ENCODE measurements at places on chromosomes 1 and 21.

DNA sequence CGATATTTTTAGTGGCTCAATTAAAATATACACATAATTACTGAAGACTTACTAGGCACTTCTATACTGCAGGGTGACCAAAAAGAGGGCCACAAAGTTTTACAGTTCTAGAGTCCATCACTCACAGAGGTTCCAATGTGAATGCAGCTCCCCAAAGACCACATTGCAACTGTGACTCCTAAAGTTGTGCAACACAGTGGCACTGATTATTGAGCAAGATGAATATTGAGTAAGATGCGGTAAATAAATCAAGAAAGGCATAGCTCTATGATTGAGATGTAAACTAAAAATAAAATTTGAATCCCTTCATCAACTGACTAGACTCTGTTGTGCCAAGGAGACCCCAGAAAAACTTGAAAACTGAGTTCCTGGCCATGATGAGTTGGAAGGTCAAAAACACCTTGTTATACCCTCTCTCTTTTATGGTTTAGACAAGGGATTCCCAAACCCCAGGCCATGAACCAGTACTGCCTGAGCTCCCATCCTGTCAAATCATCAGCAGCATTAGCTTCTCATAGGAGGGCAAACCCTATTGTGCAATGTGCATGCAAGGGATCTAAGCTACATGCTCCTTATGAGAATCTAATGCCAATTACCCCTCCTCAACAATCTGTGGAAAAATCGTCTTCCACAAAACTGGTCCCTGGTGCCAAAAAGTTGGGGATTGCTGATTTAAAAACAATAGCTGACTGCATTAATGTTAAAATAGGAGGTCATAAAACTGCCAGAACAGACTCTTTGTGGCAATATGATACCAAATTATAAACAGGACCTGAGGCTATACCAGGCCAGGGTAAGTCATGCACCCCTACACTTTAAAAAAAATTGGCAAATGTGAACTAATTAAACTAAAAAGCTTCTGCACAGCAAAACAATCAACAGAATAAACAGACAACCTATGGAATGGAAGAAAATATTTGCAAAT lies 94.3 kb downstream of the ADGRL4 start:
- no peaks in the 10 kb centered on the region for H3K27me3 ChIP-seq
- H3K36me3 ChIP-seq, result no peaks in the 10 kb centered on the region
- no peak overlapping the region for H3K27ac ChIP-seq
- DNase-seq, result no peak

- DNase-seq, result no peak
- H3K27me3 ChIP-seq, result no peaks in the 10 kb centered on the region
- H3K27ac ChIP-seq, result no peak overlapping the region
- no peaks in the 10 kb centered on the region for H3K4me1 ChIP-seq
- H3K36me3 ChIP-seq, result no peaks in the 10 kb centered on the region
These were observed 27.6 kb downstream of the GPR88 start for GRCh38 chr1:100565533-100565932.

DNA sequence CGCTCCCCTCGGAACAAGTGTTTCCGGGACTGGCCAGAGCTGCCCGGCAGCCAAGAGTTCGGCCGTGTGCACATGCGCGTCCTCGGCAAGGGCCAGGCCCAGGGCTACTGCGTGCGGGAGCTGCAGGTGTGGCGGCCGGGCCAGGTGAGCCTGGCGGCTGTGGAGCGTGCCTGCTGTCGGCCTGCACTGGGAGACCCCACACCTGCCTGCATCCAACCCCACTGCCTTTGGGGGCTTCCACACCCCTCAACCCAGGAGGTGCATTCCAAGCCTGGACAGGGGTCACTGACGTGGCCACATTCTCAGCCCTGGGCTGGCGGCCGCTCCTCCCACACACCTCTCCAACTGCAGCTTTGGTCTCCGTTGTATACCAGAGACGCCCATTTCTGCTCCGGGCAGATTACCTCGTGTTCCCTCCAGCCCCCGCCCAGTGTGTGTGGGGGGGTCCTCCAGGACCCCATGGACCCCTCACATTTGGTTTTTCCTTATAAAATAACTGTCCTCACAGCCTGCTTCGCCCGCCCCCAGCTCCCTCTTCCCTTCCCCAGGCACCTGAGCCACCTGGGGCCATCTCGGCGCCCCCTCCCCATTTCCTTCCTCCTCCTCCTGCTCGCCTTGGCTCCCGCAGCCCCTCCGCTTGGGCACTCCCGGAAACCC lies 6.1 kb downstream of the RNF223 start:
- no peaks in the 10 kb centered on the region for H3K27me3 ChIP-seq
- H3K4me1 ChIP-seq, result no peaks in the 10 kb centered on the region
- DNase-seq, result no peak
- no peak overlapping the region for H3K4me3 ChIP-seq
- no peak overlapping the region for H3K27ac ChIP-seq
- no peaks in the 10 kb centered on the region for H3K36me3 ChIP-seq

DNA sequence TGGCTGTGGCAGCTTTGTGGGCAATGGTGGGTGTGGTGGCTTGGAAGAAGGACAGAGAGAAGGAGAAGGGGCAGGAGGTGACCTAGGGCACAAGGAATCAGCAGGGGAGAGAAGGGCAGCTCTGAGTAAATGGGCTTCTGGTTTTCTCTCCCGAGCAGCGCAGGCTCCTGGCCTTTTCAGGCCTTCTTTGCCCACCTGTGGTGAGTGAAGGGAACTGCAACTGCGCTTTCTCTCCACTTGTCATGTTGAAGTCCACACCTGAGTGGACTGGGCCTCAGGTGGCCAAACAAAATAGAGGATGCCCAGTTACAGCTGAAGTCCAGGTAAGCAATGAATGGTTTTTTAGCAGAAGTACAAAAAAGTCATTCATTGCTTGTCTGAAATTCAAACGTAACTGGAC lies 29.4 kb upstream of the KCNA10 start:
- no peaks in the 10 kb centered on the region for H3K4me1 ChIP-seq
- H3K27me3 ChIP-seq, result no peaks in the 10 kb centered on the region
- peak; percentile 65 for DNase-seq
- no peak overlapping the region for H3K4me3 ChIP-seq
- H3K27ac ChIP-seq, result no peak overlapping the region

- H3K27ac ChIP-seq, result no peak overlapping the region
- no peaks in the 10 kb centered on the region for H3K27me3 ChIP-seq
- H3K36me3 ChIP-seq, result peaks cover 2% of the 10 kb centered on the region
- no peaks in the 10 kb centered on the region for H3K4me1 ChIP-seq
These were observed 11.7 kb upstream of the BNIPL start for GRCh38 chr1:151024540-151025146.

GRCh38 chr1:213380865-213381264 lies 329.8 kb downstream of the RPS6KC1 start:
- H3K4me1 ChIP-seq, result peaks cover 5% of the 10 kb centered on the region
- no peak overlapping the region for H3K4me3 ChIP-seq
- H3K27me3 ChIP-seq, result no peaks in the 10 kb centered on the region
- DNase-seq, result no peak
- no peaks in the 10 kb centered on the region for H3K36me3 ChIP-seq

GRCh38 chr1:234768569-234769283 lies 158.7 kb upstream of the IRF2BP2 start:
- H3K4me1 ChIP-seq, result peaks cover 5% of the 10 kb centered on the region
- no peaks in the 10 kb centered on the region for H3K36me3 ChIP-seq
- H3K27ac ChIP-seq, result no peak overlapping the region
- H3K27me3 ChIP-seq, result no peaks in the 10 kb centered on the region
- no peak for DNase-seq
- no peak overlapping the region for H3K4me3 ChIP-seq

DNA sequence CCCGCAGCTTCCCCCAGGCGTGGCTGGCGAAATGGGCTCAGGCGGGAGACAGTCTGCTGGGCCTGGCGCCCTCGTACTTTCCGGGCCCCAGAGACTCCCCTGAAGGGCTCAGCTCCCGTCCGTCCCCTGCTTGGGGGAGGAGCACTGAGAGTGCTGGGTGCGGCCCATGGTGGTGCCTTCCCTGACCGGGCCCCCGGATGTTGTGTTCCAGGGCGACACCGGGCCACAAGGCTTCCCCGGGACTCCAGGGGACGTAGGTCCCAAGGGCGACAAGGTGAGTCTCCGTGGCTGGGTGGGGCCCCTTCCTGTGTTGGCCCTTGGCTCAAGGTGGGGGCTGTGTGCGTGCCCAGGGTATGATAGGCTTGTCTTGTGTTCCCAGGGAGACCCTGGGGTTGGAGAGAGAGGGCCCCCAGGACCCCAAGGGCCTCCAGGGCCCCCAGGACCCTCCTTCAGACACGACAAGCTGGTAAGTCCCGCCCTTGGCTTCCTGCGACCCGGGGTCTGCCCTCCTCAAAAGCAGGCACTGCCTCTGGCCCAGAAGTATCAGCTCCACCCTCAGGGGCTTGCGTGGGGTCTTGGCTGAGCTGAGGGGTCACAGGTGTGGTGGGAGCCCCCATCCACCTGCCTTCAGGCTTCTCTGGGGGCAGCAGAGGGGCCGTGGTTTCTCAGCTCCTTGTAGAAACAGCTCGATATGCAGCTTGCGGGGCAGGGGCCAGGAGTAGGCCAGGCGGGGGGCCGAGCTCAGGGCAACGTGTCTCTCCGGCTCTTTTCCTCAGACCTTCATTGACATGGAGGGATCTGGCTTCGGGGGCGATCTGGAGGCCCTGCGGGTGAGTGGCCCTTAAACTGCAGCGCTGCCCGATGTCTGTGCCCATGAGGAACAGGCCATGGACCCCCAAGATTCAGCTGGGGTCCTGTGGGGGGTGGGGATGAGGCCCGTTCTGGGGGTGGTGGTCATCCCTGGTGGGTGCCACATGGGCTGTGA lies 62.3 kb downstream of the SLC19A1 start:
- no peak overlapping the region for H3K27ac ChIP-seq
- peaks cover 12% of the 10 kb centered on the region for H3K36me3 ChIP-seq
- no peak for DNase-seq
- no peak overlapping the region for H3K4me3 ChIP-seq
- H3K27me3 ChIP-seq, result no peaks in the 10 kb centered on the region

DNA sequence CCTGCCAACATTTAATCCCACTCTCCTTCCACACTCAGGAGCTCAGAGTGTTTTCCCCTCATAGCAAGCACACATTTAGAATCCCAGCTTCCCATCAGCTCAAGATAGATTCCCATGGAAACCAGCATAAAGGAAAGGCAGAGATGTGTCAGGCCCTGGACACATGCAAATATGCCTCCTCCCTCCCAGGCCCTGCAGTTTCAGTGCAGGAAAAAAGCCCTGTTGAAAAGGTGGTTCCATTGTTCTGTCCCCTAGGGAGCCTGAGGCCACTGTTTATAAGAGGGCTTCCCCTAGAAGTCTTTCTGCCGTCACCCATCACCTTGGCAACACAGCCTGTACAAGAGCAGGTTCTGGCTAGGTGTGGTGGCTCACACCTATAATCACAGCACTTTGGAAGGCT lies 3.6 kb downstream of the CACNA1S start:
- no peak overlapping the region for H3K27ac ChIP-seq

- H3K4me3 ChIP-seq, result no peak overlapping the region
- H3K27ac ChIP-seq, result no peak overlapping the region
- H3K4me1 ChIP-seq, result no peaks in the 10 kb centered on the region
- DNase-seq, result no peak
These were observed 54.1 kb downstream of the KCNJ15 start for GRCh38 chr21:38310646-38311485.

- DNase-seq, result peak; percentile 69
- H3K27ac ChIP-seq, result no peak overlapping the region
- H3K36me3 ChIP-seq, result no peaks in the 10 kb centered on the region
- no peak overlapping the region for H3K4me3 ChIP-seq
- H3K27me3 ChIP-seq, result no peaks in the 10 kb centered on the region
These were observed 100.7 kb upstream of the SLC25A33 start for GRCh38 chr1:9438431-9439073.

DNA sequence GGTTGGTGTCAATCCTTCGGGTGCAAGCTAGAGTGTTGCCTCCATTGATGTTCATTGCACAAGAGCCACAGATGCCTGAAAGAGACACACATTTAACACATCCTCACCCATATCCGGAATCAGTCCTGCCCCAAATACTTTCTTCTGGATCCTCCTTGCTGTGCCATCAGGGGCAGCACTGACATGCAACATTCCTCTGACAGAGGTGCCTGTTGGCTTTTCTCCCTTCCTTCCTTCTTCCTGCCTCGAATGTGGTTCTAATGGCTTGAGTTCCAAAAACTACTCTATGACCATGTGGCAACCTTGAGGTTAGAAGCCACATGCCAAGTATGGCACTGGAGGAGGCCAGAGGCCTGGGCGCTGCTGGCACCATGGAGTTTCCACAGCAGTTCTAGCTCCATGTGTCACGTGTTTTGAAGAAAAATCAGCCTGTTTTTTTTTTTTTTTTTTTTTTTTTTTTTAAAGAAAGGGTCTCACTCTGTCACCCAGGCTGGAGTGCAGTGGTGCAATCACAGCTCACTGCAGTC lies 17.0 kb upstream of the ATP13A2 start:
- no peaks in the 10 kb centered on the region for H3K4me1 ChIP-seq
- DNase-seq, result no peak
- no peak overlapping the region for H3K4me3 ChIP-seq
- H3K27me3 ChIP-seq, result no peaks in the 10 kb centered on the region

- peaks cover 14% of the 10 kb centered on the region for H3K4me1 ChIP-seq
- no peaks in the 10 kb centered on the region for H3K27me3 ChIP-seq
- no peak overlapping the region for H3K4me3 ChIP-seq
- no peaks in the 10 kb centered on the region for H3K36me3 ChIP-seq
These were observed 197.9 kb upstream of the SGIP1 start for GRCh38 chr1:66335859-66336640.

DNA sequence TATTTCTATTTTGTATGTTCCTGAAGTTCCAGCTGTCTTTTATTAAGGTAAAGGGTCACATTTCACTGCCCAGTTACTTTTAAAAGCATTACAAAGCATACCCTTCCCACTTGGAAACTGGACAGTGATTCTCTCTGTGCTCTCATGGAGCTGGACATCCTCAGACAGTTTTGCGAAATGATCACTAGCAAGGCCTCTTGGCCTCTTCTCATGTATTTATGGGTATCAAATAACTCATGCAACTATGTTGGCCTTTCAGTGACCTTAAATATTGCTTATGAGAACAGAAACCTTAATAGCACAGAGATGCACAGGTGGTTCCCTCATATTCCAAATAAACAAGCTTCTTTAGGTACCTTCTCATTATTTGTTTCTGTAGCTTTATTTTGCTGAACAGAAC lies 7.9 kb upstream of the AMPD1 start:
- peaks cover 5% of the 10 kb centered on the region for H3K36me3 ChIP-seq
- no peak overlapping the region for H3K27ac ChIP-seq
- H3K27me3 ChIP-seq, result no peaks in the 10 kb centered on the region

GRCh38 chr1:18473195-18473815 lies 7.4 kb upstream of the KLHDC7A start:
- no peak overlapping the region for H3K27ac ChIP-seq
- H3K36me3 ChIP-seq, result no peaks in the 10 kb centered on the region
- H3K4me3 ChIP-seq, result no peak overlapping the region
- DNase-seq, result no peak
- no peaks in the 10 kb centered on the region for H3K27me3 ChIP-seq

DNA sequence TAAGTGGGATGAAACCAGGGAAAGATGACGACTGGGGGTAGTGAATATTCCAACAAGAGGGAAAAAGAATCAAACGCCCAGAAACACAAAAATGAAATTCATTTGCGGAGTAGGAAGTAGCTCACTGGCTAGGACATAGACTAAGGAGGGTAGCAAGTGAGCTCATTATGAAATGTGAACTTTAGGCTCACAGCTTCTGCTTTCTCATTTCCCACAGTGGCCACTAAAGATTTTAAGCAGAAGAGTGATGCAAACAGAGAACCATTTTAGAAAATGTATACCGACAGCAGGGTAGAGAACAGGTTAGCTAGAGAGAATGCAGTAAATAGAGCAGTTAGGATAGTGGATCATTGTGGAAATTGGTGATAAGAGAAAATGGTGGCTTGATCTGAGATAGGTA lies 3.5 kb downstream of the CD48 start:
- H3K36me3 ChIP-seq, result no peaks in the 10 kb centered on the region
- H3K27ac ChIP-seq, result no peak overlapping the region
- no peak for DNase-seq
- no peaks in the 10 kb centered on the region for H3K27me3 ChIP-seq
- H3K4me3 ChIP-seq, result no peak overlapping the region
